Pancreas (tissue), 10 donors: ENCODE measurements at places on chromosomes 6 and 20.

GRCh38 chr6:7139835-7140470 is 32.2 kb downstream of the RREB1 start:
- DNase-seq = no peak

- DNase-seq = no peak
Measured at GRCh38 chr20:21707999-21708737, 2.7 kb downstream of the PAX1 start.

GRCh38 chr20:19618711-19619110 is 139.3 kb upstream of the RIN2 start:
- no peak for DNase-seq

GRCh38 chr6:169707772-169708171 is 5.8 kb downstream of the C6orf120 start:
- no peak for DNase-seq

DNA sequence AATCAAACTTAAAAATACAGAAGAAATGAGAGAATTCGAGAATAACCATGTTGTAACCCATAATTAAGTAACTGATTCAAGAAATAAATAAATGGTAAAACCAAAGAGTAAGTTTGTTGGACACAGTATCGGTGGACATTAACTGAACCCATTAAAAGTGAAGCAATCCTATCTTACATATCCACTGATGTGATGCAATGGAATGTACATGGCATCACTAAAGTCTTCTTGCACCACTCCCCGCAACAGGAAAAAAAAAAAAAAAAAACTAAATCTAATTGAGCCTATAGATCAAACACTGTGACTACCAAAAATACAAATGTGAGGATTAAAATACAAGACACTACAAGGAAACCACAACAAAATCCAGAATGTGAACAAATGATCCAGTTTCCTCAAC is 7.9 kb downstream of the SNX14 start:
- no peak for DNase-seq

- DNase-seq = no peak
Measured at GRCh38 chr20:63159826-63160640, 55.9 kb downstream of the YTHDF1 start.

DNA sequence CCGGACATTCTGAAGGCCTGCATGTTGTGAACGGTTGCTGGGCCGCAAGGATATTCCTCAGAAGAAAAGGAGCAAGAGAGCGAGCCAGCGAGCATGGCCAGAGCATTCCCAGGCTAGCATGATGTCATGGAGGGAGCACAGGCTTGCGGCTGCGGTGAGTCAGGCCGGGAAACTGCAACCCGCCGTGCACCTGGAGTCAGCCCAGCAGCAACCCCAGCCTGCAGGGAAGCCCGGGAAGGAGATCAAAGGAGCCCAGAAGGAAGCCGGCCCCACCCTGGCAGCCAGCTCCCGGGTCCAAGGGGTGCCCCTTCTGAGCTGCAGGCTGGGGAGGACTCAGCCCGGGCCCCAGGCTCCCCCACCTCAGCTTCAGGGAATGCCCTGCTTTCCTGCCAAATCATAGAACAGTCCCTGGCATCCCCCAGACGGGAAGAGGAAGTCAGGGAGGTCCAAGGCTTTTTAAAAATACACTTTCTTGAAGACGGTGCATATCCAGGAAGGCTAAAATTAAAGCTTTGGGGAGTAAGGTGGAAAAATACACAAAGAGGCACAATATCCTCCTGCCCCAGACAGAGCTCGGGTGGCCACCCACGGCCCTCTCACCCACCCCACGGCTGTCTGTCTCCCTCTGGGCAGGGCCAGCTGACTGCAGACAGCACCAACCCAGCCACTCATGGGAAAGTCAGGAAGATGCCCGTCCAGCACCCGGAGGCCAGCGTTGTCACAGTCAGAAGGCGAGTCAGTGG is 53.7 kb downstream of the BMP7 start:
- peak; percentile 89 for DNase-seq

- no peak for DNase-seq
Measured at GRCh38 chr6:111973927-111974639, 79.8 kb upstream of the CCN6 start.

DNA sequence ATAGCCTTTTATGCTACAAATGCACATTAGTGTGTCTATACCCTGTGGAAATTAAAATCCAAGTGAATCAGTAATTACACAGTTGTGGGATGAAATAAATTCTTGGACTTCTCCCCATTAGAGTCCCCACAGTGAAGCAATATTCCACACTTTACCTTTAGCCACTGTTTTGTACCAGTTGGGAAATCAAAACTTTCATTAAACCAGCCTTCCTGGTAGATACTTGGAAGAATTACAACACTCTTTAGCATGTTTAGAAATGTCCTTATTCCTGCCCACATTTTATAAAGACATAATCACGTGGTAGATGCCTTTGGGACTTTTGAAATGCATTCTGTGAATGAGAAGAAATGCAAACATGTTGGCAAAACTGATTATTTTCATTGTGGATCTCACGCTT is 49.0 kb upstream of the ANKEF1 start:
- DNase-seq = no peak

GRCh38 chr6:134647861-134648260 is 302.0 kb downstream of the ALDH8A1 start:
- no peak for DNase-seq

- no peak for DNase-seq
Measured at GRCh38 chr6:141482796-141483597, 649.7 kb upstream of the GJE1 start.

DNA sequence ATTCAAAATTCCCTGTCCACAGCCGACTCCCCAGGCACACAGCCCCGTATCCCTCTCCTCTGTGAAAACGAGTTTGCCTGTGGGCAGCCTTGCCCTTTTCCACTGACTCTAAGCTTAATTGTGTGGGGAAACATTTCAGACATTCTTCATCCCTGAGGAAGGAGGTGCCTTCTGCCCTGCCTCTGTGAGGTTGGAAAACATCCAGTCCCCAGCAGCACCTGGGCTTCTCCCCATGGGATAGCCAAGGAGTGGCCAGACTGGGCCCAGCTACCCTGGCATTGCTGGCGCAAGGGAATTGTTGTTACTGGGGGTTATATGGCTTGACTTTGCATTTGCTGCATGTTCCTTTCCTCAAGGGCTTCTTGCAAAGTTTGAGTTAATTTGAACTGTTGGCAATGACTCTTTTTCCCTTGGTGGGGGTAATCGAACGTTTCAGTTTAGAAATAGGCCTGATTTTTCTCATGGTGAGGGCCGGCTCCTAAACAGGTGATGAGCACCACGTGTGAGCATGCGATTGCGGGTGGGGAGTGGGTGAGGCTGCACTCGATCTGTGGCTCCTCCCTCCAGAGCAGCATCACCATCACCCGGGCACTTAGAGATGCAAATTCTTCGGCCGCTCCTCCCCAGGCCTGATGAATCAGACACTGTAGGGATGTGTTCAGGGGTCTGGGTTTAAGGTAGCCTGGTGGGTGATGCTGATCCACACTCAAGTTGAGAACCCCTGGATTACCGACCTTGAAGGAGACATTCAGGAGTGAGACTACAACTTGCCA is 29.9 kb downstream of the GABRR2 start:
- no peak for DNase-seq
